ENCODE measurements at places on chromosomes 5 and 9.

DNA sequence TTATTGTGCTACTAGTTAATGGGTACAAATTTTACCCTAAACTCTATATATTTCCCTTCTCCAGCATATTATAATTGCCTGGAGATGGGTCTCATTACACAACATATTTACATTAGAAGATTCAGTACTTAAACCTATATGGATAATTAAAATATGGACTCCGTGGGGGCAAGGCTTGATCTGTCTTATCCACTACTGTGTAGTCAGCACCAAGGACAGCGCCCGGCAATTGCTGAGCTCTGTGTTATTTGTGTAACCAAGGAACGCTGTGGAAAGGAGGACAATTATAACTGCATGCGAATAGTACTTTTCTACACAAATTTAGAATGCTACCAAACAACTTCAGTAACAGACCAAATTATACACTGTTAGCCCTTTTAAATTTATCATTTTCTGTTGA lies 77.7 kb downstream of the DNAH5 start:
- DNase-seq: no peak

- DNase-seq: peak; percentile 55
Observed at GRCh38 chr9:132169672-132170392, 8.0 kb downstream of the NTNG2 start.

GRCh38 chr9:93662952-93663572 lies 86.7 kb downstream of the PHF2 start:
- no peak for DNase-seq

DNA sequence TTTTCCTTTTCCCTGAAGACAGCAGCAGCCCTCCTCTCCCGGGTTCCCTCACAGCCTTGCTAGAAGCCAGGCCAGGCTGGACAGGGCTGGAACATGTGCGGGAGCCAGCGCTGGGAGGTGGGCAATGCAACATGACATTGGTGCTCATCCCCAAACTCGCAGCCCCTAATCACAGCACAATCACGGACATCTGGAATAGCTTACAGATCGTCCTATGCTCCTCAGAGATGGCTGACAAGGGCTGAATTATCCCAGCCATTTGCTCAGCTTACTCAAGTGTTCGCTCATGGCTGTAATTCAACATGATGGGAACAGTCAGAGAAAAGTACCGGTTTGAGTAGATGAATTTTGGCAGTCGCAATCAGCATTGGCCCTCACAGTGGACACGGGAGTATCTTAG lies 49.8 kb downstream of the FSTL4 start:
- no peak for DNase-seq

DNA sequence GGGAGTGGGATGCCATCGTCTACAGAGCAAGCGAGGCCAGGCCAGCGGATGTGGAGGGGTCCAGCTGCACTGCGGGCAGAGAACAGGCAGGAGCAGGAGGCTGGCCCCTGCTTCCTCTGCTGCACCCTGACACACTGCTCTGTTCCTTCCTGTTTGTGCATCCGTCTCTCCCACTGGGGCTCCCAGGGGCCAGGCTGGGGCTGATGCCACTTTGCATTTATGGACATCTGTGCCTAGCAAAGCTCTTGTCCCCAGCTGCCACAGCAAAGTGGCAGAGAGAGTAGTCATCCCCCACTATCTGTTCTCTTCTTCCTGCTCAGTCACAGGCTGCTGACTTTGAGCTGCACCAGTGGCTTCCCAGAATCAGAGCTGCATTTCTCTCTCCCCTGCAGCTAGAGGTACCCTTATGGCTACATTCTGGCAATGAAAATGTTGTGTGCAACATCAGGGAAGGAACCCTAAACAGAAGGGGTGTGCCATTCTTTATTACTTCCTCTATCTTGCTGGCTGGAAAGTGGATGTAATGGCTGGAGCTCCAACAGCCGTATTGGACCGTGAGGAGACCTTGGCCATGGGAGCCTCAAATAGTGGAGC lies 4.2 kb upstream of the NINJ1 start:
- peak; percentile 12 for DNase-seq

DNA sequence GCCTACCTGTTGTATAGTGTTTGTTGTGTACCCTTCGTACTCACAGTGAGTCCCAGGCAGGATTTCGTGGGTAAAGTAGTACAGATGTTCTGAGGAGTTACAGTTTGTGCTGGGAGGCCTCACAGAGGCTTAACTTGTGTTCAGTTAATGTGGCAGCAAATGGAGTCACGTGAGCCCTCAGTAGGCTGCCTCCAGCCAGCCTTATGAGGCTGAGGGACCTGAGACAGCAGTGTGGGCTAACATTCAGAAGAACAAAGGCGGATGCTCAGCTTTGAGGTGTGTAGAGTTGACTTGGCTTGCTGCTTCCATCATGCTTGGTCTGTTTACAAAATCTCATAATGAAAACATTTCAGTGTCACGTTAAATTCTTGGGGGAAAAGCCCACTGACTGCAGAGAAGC lies 118.1 kb downstream of the TRIO start:
- no peak for DNase-seq

DNA sequence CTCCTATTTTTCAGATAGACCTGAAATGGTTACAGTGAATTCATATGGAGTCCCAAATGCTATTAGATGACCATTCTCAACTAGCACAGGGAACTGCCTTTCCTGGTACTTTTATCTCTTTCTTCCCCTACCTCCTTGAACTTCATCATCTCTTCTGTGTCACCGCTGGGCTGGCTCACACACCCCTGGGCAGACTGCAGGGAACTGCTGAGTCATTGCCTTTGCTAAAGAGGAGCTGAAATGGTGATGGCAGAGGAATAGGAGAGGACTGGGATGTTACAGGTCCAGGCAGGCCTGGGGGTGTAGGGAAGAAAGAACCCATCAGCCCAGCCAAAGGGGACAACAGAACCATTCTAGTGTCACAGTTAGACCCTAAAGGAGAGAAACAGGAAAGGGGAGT lies 322.3 kb downstream of the ASTN2 start:
- DNase-seq: peak; percentile 15

GRCh38 chr5:43802651-43803050 lies 199.7 kb downstream of the NNT start:
- no peak for DNase-seq

- DNase-seq: no peak
Observed at GRCh38 chr9:113587471-113588031, 124.0 kb downstream of the RGS3 start.

DNA sequence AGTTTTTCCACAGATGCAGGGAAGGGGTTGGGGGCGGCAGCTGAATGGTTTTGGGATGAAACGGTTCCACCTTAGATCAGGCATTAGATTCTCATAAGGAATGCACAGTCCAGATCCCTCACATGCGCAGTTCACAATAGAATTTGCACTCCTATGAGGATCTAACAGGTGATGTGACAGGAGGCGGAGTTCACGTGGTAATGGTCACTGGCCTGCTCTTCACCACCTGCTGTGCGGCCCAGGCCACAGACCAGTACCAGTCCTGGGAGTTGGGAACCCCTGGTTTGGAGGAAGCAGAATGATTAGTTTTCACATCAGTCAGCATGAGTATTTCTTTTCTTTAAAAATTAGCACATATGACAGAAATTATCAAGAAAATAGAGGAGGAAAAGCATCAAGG lies 26.3 kb downstream of the ANP32B start:
- DNase-seq: no peak

DNA sequence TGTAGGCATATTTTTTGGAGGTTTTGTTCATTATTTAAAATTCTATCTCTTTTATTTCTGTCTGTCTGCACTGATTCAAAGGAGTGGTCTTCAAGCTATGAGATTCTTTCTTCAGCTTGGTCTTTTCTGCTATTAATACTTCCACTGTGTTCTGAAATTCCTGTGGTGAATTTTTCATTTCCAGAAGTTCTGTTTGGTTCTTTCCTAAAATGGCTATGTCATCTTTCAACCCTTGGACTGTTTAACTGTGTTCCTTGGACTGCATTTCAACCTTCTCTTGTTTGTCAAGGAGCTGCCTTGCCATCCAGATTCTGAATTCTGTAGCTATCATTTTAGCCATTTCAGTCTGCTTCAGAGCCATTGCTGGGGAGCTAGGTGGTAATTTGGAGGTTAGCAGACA lies 76.3 kb downstream of the CERT1 start:
- no peak for DNase-seq

GRCh38 chr9:128902351-128903078 lies 18.3 kb upstream of the PHYHD1 start:
- DNase-seq: peak; percentile 74

- DNase-seq: no peak
Observed at GRCh38 chr5:171945476-171945875, 61.0 kb downstream of the FBXW11 start.

- no peak for DNase-seq
Observed at GRCh38 chr9:37083654-37084053, 36.7 kb upstream of the ZCCHC7 start.

GRCh38 chr5:98318386-98318785 lies 455.1 kb upstream of the RGMB start:
- peak; percentile 24 for DNase-seq

- no peak for DNase-seq
Observed at GRCh38 chr9:14092344-14092743, 221.6 kb downstream of the NFIB start.

GRCh38 chr5:107088907-107089306 lies 581.8 kb downstream of the EFNA5 start:
- DNase-seq: no peak

GRCh38 chr5:95417971-95418370 lies 26.8 kb downstream of the FAM81B start:
- DNase-seq: no peak

DNA sequence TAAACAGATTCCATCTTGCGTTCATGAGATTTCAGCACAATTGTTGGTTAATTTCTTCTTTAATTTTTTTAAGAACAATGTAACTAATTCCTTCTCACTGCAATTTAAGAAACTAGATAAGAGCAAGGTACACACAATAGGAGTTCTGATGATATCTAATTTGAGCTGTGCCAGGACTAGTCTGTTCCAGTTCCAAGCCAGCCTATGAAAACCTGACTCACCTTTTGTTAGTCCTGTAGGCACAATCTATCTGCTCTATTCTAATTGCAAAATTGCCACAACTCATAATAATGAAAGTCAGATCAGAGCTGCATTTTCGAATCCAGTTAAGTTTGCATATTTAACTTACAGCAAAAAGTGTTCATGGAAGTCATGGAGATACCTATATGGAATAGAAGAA lies 494.1 kb upstream of the TUSC1 start:
- no peak for DNase-seq

GRCh38 chr5:157713830-157714595 lies 17.2 kb upstream of the THG1L start:
- DNase-seq: no peak

- no peak for DNase-seq
Observed at GRCh38 chr9:132513416-132513815, 69.0 kb upstream of the BARHL1 start.

DNA sequence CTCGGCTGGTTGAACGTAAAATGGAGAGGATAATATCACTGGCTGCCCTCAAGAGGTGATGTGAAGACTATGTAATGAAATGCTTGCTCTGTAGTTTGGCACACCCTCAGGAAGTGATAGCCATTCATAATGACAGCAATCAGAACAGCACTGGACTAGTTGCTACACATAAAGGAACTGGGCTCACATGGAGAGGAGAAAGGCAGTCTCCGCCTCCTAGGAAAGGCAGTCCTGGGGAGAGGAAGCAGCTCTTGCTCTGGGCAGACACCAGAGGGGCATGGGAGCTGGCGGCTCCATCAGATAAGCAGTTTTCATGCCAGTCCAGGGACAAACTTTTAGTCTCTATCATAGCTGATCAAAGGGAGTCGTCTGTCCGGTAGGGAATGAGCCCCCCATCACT lies 46.9 kb downstream of the ARHGEF37 start:
- no peak for DNase-seq

DNA sequence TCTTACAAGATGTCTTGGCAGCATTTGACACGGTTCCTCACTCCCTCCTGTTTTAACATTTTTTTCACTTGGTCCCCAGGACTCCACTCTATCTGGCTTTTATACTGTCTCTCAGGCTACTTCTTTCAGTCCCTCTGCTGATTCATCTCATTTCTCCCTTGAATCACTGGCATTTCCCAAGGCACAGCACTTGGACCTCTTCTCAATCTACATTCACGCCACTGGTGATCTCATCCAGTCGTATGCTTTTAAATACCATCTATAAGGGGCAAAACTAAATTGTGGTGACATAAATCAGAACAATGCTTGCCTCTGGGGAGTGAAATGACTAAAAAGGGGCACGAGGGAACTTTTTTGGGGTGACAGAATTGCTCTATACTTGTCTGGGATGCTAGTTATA lies 47.1 kb downstream of the MAPKAP1 start:
- no peak for DNase-seq

GRCh38 chr9:12776513-12777055 lies 1.8 kb downstream of the LURAP1L start:
- DNase-seq: no peak

- DNase-seq: no peak
Observed at GRCh38 chr5:55850839-55851674, at the start of gene IL31RA. TSS of gene IL31RA (plus strand) at chr5:55851357. CDS start at chr5:55851571, 214 bp downstream.
